ENCODE measurements at places on chromosomes 12 and 14.

DNA sequence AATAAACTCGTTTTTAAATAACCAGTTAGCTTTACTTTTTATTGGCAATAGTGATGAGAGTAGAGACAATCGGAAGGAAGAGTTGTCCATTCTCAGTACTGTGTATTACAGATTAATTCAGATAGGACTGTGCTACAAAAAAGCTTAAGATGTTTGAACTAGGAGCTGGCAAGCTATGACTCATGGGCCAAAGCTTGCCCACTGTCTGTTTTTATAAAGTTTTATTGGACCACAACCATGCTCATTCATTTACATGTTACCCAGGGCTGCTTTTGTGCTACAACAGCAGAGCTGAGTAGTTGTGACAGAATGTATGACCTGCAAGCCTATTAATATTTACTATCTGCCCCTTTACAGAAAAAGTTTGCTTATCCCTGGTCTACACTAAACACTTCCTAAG lies 19.4 kb downstream of the GNS start:
- H3K27me3 ChIP-seq, result no peaks in the 10 kb centered on the region
- no peaks in the 10 kb centered on the region for H3K4me1 ChIP-seq
- H3K4me3 ChIP-seq, result no peak overlapping the region
- H3K36me3 ChIP-seq, result no peaks in the 10 kb centered on the region
- DNase-seq, result no peak

GRCh38 chr14:89093083-89093730 lies 268.8 kb downstream of the TTC8 start:
- no peak for DNase-seq
- no peaks in the 10 kb centered on the region for H3K27me3 ChIP-seq
- no peaks in the 10 kb centered on the region for H3K4me1 ChIP-seq
- H3K27ac ChIP-seq, result no peak overlapping the region

- DNase-seq, result no peak
- no peaks in the 10 kb centered on the region for H3K27me3 ChIP-seq
- no peak overlapping the region for H3K4me3 ChIP-seq
- H3K27ac ChIP-seq, result no peak overlapping the region
- H3K4me1 ChIP-seq, result no peaks in the 10 kb centered on the region
These were observed 29.5 kb upstream of the RHOJ start for GRCh38 chr14:63174760-63175191.

DNA sequence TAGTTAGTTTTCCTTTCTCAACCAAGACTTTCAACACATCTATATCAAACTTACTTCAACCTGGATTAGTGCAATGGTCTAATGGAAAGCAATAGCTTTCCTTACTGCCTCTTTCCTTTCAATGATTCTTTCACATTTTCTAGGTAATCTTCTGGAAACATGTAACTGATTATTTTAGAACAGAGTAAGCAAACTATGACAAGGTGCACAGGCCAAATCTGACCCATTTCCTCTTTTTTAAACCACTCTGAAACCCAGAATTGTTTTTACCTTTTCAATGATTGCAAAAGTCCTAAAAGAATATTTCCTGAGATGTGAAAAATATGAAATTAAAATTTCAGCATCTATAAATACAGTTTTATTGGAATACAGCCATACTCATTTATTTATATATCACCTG lies 81.6 kb upstream of the TMTC2 start:
- H3K4me1 ChIP-seq, result no peaks in the 10 kb centered on the region
- no peak overlapping the region for H3K27ac ChIP-seq
- no peaks in the 10 kb centered on the region for H3K27me3 ChIP-seq
- no peak for DNase-seq

GRCh38 chr14:74959596-74960180 lies 4.3 kb upstream of the PGF start:
- no peaks in the 10 kb centered on the region for H3K27me3 ChIP-seq
- no peaks in the 10 kb centered on the region for H3K36me3 ChIP-seq
- peaks cover 14% of the 10 kb centered on the region for H3K4me1 ChIP-seq

- no peak overlapping the region for H3K27ac ChIP-seq
- H3K4me1 ChIP-seq, result no peaks in the 10 kb centered on the region
- no peaks in the 10 kb centered on the region for H3K27me3 ChIP-seq
- no peak overlapping the region for H3K4me3 ChIP-seq
- H3K36me3 ChIP-seq, result no peaks in the 10 kb centered on the region
These were observed 52.6 kb downstream of the SLCO1B3 start for GRCh38 chr12:20863056-20863455.

GRCh38 chr12:88737838-88738472 lies 157.7 kb upstream of the KITLG start:
- H3K36me3 ChIP-seq, result no peaks in the 10 kb centered on the region
- no peaks in the 10 kb centered on the region for H3K27me3 ChIP-seq
- no peak for DNase-seq
- H3K27ac ChIP-seq, result no peak overlapping the region
- H3K4me3 ChIP-seq, result no peak overlapping the region
- H3K4me1 ChIP-seq, result no peaks in the 10 kb centered on the region

DNA sequence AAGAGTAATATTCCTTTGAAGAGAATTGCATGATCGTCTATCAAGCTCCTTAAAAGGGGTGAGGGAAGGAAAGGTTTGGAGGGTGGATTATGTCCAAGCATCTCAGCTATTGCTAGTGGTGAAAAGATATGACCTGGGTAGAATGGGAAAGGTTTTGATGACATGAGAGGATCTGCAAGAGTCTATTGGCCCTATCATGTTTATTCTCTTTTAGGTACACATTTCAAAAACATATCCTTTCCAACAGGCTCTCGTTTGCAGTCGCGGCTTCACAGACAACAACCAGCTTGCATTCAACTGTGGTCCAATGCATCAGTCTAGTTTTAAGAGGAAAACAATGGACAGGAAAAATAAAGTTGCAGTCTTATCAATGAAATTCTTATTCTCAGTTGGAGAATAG lies 17.1 kb downstream of the FOXG1 start:
- H3K4me1 ChIP-seq, result peaks cover 4% of the 10 kb centered on the region
- H3K27me3 ChIP-seq, result no peaks in the 10 kb centered on the region
- no peak overlapping the region for H3K4me3 ChIP-seq
- no peak overlapping the region for H3K27ac ChIP-seq
- H3K36me3 ChIP-seq, result no peaks in the 10 kb centered on the region

- no peak for DNase-seq
- H3K27me3 ChIP-seq, result no peaks in the 10 kb centered on the region
- no peaks in the 10 kb centered on the region for H3K36me3 ChIP-seq
These were observed 88.9 kb downstream of the NUMB start for GRCh38 chr14:73369428-73369827.

DNA sequence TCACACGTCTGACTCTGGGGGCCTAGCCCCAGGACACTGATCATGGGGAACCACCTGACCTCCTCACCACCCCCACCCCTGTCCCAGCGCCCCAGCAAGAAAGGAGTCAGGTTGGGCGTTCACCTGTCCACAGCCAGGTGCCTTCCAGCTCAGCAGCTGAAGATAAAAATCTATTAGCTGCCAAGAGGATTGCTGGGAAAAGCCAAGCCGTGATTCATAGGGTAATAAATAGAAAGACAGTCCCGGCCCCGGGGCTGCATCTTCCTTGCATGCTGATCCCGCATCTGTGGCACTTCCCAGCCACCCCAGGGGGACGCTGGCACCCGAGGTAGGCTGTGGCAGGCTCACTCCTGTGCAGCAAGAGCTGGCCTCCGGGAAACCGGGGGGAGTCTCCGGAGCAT lies 70.2 kb upstream of the NCOR2 start:
- no peaks in the 10 kb centered on the region for H3K4me1 ChIP-seq
- no peak overlapping the region for H3K27ac ChIP-seq
- no peak overlapping the region for H3K4me3 ChIP-seq
- DNase-seq, result no peak
- no peaks in the 10 kb centered on the region for H3K27me3 ChIP-seq

DNA sequence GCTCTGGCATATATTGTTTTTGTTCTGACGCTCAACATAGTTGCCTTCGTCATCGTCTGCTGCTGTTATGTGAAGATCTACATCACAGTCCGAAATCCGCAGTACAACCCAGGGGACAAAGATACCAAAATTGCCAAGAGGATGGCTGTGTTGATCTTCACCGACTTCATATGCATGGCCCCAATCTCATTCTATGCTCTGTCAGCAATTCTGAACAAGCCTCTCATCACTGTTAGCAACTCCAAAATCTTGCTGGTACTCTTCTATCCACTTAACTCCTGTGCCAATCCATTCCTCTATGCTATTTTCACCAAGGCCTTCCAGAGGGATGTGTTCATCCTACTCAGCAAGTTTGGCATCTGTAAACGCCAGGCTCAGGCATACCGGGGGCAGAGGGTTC lies 77.0 kb downstream of the GTF2A1 start:
- DNase-seq, result no peak
- no peaks in the 10 kb centered on the region for H3K36me3 ChIP-seq
- H3K27ac ChIP-seq, result no peak overlapping the region
- peaks cover 9% of the 10 kb centered on the region for H3K4me1 ChIP-seq

DNA sequence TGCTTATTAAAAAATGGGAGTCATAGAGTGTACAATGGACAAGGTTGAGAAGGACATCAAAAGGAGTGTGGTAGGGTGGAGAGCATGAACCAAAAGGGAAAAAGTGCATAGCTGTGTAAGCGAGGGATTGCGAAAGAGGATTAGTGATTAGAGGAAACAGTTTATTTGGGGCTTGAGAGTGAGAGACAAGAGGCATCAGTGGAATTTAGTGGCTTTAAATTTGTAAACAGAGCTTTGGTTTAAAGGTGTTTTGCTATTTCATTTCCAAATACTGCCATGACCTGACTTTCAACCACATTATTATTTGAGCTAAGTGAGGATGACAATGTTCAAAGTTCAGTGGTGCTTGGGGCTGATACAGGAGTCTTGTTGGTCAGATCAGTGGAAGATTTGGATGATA lies 53.4 kb downstream of the SLC16A7 start:
- no peak overlapping the region for H3K4me3 ChIP-seq
- DNase-seq, result no peak
- H3K27me3 ChIP-seq, result no peaks in the 10 kb centered on the region
- H3K36me3 ChIP-seq, result 0 out of 2 replicates have a peak, but pooled peaks cover 4% of the 10 kb centered on the region
- H3K27ac ChIP-seq, result no peak overlapping the region

DNA sequence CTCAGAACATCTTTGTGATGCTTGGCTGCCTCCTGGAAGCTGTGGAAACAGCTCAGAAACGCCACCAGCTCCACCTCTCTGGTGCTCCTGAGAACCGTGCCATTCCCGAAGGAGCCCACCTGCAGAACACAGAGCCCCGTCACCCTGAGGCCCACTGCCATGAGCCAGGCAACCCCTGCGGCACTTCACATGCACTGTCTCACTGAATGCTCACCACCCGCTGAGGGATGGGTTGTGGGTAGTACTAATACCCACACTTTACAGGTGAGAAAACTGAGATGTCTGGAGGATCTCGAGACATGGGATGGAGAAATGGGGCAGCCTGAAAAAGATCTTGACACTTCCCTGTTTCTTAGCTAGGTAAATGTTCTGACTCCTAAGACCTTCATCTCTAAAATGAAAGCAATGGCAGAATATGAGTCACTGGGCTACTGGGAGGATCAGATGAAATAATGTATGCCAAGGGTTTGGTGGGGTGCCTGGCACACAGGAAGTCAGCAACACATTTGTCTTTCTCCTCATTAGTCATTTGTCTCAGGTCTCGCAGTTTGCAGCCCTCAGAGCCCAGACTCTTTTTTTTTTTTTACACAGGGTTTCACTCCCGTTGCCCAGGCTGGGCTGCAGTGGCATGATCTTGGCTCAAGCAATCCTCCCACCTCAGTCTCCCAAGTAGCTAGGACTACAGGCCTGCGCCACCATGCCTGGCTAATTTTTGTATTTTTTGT lies 5.3 kb downstream of the OASL start:
- DNase-seq, result peak; percentile 38
- H3K4me1 ChIP-seq, result peaks cover 12% of the 10 kb centered on the region
- no peaks in the 10 kb centered on the region for H3K36me3 ChIP-seq
- H3K27ac ChIP-seq, result no peak overlapping the region

DNA sequence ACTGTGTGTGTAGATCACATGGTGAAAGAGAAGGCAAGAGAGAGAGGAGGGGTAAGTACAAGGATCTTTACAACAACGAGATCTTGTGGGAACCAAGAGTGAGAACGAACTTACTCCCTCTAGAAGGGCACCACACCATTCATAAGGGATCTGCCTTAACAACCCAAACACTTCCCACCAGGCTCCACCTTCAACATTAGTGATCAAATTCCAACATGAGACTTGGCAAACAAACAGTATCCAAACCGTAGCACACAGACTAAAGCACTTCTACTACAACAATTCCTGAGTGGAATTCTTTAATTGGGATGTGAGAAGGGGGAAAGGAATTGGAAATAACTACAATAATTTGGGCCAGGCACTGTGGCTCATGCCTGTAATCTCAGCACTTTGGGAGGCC lies 35.0 kb upstream of the ESR2 start:
- no peak for DNase-seq
- no peaks in the 10 kb centered on the region for H3K36me3 ChIP-seq
- no peaks in the 10 kb centered on the region for H3K4me1 ChIP-seq
- no peak overlapping the region for H3K4me3 ChIP-seq
- H3K27me3 ChIP-seq, result no peaks in the 10 kb centered on the region
- no peak overlapping the region for H3K27ac ChIP-seq

DNA sequence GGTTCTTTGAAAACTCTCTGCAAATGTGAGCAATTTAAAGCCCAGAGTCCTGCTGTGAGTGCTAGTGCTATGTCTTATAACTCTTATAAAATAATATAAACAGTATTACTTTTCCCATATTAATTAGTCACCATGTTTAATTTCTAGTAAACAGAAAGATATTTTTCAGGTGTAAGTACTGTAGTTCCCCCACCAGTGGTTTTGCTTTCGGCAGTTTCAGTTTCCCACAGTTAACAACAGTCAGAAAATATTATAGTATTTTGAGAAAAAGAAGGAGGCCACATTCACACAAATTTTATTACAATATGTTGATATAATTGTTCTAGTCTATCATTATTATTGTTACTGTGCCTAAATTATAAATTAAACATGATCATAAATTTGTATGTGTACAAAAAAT lies 800.5 kb downstream of the LRFN5 start:
- H3K36me3 ChIP-seq, result no peaks in the 10 kb centered on the region
- no peak overlapping the region for H3K27ac ChIP-seq
- no peak for DNase-seq
- no peak overlapping the region for H3K4me3 ChIP-seq

DNA sequence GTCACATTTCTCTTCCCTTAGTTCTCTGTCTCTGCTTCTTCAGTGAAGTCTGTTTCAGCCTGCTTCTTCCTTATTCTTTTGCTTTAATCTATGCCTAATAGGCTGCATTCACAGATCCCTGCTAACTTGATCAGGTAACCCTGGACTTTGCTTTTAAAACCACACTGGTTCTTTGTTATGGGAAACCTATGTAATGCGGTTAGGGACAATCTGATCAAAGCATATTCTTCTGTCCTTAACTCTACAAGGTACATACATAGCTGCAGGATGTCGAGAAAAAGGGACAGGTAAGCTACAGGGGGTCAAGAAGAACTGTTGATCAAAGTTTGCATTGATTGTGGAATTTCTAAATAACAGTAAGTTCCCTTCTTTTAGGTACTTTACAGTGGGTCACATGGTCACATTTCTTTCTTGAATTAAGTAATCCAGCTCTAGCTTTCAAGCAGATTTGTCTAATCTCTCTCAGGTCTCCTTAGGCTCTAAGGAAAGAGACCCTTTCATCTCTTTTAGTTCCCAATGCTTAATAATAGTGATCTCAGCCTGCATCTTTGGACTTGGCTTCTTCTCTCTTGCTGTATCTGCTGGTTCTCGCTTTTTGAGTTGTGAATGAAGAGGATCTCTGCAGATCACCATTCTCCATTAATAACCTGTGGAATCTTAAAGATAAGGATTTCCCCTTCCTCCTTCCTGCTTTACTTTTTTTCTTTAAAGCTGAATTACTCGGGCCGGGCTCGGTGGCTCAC lies 3.8 kb downstream of the COPZ1 start:
- H3K27ac ChIP-seq, result peak overlapping the region; percentile 6
- no peak for DNase-seq
- no peaks in the 10 kb centered on the region for H3K36me3 ChIP-seq
- H3K4me3 ChIP-seq, result no peak overlapping the region

- H3K27me3 ChIP-seq, result no peaks in the 10 kb centered on the region
- DNase-seq, result no peak
- H3K27ac ChIP-seq, result no peak overlapping the region
- H3K4me3 ChIP-seq, result no peak overlapping the region
These were observed 48.0 kb upstream of the OR6J1 start for GRCh38 chr14:22692194-22692593.
